ACHN (cell line): ENCODE measurements at places on chromosomes 1 and 21.

- DNase-seq: no peak
These were observed 69.5 kb upstream of the DESI2 start for GRCh38 chr1:244583358-244583982.

DNA sequence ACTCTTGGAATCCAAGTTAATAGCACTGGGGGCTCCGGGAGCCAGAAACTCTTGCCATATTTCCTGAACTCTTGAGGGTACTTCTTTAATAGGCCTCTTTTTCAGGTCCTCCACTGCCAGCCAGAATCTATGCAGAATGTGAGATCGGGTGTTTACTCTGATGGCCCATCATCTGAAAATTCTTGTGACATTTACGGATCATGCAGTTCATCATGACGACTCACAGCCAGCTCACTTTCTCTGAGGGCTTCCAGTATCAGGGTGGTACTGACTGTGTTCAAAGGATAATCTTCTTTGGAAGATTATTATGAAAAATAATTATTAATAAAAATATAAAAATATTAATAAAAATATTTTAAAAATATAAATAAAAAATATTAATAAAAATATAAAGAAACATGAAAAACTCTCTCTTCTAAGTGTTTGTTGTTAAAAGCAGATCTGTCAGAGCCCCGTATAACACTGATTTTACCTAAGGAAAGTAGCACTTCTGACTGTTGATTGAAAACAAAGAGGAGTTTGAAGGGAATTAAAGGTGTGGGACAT lies 194.3 kb upstream of the GREM2 start:
- DNase-seq: no peak

DNA sequence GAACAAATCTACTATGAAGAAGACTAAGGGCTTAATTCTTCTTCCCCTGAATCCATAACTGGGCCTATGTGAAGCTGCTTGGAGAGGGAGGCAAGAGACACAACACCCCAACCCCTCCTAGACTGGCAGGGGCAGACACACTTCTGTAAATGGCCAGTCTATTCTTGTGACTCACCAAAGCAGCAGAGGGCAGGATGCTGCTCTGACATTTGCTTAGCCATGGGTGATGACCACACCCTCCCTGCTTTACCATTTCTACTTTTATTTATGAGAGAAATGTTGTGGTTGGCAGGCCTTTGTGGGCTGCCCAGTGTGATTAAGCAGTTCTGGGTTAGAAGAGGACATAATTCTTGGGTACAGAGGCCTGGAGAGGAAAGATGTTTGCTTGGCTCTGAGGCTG lies 189.8 kb upstream of the DPYD start:
- DNase-seq: no peak

DNA sequence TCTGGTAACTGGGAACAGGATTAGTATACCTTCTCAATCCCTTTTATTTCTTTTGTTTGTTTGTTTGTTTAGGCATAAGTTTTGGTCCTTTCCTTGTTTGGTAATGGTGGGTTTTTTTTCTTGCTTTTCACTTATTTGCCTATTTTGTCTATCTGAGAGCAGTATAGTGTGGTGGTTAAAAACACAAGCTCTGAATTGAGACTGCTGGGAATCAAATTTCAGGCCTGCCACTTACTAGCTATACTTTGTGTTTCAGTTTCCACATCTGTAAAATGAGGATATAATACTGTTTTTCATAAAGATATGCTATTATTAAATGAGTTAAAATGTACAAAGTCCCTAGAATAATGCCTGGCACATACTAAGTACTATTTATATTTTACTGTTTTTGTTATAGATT lies 81.6 kb upstream of the IVNS1ABP start:
- no peak for DNase-seq

DNA sequence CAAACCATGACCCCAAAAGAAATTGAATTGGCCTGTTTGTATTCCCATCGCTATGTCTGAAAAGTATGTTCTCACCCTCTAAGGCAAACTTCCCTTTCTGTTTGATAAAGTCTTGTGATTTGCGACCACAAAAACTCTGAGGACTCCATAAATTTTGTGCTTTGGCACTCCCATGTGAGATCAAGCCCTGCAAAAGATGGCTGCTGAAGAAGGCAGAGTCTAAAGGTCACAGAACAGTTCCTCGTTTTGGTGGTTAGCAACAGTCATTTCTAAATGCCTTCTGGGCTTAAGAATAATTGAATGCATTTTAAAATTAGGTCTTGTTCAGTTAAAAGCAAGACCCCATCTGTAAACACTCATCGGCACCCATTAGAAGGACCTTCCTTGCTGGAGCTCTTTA lies 441.6 kb downstream of the OMA1 start:
- no peak for DNase-seq

DNA sequence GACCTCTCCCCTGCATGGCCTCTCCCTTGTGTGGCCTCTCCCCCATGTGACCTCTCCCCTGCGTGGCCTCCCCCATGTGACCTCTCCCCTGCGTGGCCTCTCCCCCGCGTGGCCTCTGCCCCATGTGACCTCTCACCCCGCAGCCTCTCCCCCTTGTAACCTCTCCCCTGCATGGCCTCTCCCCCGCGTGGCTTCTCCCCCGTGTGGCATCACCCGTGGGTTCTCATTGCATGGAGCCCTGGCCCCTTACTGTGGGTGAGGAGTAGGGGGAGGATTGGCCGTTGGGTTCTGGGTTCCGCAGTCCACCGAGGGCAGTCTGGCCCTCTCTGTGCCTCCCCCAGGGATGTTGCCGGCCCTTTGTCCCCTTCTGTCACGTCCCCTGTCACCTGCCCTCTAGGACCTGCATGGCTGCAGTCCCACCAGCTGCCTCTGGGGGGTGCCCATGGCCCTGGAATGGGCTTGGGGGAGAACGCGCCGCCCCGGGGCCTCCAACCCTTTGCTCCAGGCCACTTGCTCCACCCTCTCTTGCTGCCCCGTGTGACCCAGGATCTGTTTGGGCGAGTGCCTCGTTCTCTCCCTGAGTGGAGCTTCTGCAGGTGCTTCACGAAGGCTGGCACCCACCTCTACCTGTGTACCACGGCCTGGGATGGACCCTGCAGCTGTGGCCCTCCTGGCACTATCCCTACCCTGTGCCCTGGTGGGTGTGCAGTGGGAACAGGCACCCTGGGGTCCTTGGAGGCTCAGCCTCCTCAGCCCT lies 21.3 kb downstream of the RRP1 start:
- DNase-seq: peak; percentile 64

DNA sequence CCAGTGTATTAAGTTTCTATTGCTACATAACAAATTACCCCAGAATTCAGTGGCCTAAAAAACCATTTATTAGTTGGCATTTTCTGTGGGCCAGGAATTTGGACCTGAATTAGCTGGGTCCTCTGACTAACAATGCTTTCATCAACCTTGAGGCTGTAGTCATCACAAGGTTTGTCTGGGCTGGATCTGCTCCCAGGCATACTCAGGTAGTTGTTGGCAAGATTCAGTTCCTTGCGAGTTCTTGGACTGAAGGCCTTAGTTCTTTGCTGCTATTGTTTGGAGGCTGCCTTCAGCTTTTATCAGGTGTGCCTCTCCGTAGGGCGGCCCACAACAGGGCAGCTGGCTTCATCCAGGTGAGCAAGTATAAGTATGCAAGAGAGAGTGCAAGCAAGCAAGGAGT lies 31.4 kb upstream of the DEPDC1 start:
- no peak for DNase-seq

- no peak for DNase-seq
These were observed 34.3 kb downstream of the FAM78B start for GRCh38 chr1:166132496-166132895.

- no peak for DNase-seq
These were observed 77.2 kb upstream of the USH2A start for GRCh38 chr1:216500273-216500967.

DNA sequence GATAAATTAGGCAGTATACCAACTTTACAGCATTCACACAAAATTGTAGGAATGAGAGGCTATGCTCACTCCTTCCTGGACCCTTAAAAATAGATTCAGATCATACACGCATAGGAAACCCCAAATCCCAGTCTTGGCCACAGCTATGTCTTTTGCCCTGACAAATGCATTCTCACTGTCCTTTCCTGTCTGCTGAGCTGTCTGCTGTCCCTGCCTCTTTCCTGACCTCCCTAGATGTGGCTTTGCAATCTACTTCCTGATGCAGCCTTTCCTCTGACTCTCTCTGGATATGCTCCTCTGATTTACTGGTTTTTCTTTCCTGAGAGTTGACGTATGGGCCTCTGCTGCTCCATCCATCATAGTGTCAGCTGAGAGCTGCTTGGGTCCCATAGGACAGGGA lies 59.8 kb upstream of the SLC35F3 start:
- no peak for DNase-seq

DNA sequence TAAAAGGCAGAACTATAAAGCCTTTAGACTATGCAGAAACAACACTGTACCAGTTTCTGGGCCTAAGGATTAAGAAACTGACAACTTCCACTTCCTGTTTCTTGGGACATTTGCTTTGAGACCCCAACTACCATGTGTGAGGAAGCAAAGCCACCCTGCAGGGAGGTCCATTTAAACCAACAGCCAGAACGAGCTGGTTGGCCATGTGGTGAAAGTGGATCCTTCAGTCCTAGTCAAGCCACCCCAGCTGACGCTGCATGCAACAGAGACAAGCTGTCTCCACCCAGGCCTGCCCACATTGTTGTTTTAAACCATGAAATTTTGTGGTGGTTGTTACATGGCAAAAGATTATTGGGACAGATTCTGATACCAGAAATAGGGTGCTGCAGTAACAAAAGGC lies 31.8 kb upstream of the SLFNL1 start:
- DNase-seq: no peak

DNA sequence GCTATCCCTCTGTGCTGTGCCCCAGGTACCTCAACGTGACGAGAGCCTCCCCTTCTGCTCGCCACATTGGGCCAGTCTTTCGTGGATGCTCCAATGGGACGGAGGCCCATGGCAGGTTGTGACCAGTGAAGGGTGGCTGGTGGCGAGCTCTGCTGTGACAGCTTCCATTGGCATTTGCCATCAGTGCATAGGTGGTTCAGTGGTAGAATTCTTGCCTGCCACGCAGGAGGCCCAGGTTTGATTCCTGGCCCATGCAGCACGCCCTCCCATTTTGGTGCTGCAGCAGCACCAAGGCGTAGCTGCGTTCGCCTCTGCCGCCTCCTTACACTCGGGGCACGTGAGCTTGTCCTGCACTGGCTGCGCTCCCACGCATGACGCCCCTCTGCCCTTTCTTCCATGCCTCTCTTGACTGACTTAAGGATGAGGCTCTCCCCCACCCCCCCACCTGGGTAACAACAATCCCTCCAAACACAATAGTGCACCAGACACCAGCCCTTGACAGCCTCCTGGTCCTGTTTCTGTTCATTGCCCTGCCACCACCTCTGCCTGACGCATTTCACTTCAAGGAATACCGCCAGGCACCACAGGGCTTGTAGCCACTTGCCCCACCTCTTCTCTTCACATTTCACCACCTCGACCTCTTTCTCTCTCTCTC lies 24.7 kb upstream of the FCGR2A start:
- DNase-seq: no peak

GRCh38 chr1:54017979-54018378 lies at the start of gene LDLRAD1:
Gene LDLRAD1, minus strand, starts transcription at chr1:54018186. Its CDS starts 74 bp downstream, at chr1:54018112.
- no peak for DNase-seq

DNA sequence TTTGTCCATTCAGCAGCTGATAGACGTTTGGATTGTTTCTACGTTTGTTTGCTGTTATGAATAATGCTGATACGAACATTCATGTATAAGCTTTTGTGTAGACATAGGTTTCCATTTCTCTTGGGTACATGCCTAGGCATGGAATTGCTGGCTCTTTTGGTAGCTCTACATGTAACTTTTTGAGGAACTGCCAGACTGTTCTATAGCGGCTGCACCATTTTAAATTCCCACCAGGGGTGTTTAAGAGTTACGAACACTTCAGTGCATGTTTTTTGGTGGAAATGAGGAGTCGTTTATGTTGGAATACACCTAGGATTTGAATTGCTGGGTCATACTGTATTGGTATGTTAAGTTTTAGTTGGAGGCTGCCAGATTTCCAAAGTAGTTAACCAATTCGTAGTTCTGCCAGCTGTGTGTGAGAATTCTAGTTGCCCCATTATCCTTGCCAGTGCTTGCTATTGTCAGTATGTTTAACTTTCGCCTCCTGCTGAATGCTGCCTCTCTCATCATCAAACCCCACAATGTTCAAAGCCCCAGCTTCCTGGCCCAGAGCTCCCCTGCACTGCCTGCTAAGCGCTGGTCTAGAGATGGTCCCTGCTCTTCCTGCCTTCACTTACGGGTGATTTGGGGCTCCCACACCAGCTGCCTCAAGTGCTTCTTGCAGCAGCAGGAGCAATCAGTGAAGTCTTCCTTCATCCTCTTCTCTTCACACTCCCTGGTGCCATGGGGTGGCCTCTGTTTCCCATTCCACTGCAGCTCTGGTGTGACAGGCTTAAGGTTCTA lies 81.0 kb downstream of the MAN1C1 start:
- no peak for DNase-seq

GRCh38 chr1:168613038-168613451 lies 36.6 kb downstream of the XCL1 start:
- no peak for DNase-seq

DNA sequence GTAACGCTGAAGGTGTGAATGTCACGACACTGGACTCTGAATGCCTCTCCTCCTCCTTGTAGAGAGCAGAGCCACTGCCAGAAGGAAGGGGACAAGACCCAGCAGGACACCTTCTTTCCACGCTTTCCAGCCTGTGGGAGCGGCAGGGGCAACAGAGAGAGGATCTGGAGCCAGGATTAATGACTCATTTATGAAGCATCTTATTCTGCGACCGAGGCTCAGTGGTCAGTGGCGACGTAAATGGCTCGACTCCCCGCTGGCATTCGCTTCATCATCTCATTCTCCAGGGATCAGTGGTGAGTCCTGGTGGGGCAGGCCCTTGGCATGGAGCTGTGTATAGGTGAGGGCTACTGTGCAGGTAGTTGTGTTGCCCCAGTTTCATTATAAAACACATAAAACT lies 4.6 kb downstream of the SLC37A1 start:
- peak; percentile 87 for DNase-seq

DNA sequence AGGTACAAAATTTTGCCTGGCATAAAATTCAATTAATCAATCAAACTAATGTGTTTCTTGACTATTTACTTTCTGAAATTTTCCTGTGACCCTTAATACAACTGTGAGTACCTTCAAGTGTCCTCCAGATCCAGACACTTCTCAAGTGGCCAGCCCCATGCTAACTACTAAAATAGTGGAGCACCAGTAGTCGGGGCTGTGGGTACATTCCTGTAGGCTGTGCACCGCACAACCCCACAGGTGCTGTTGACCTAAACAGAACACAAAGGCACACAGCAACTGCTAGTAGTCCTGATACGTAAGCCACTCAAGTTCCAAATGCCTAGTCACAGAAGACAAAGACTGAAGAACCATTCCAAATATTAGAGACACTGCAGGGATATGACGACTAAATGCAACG lies 36.6 kb downstream of the TMEM50B start:
- no peak for DNase-seq

GRCh38 chr1:17861685-17862084 lies 106.6 kb downstream of the ACTL8 start:
- DNase-seq: peak; percentile 71

- DNase-seq: no peak
These were observed 46.7 kb upstream of the DMRTB1 start for GRCh38 chr1:53412285-53413174.
